Amniotic epithelial cell (primary cell): ENCODE measurements at places on chromosomes 3 and 15.
A peak's percentile ranks its signal among the peaks of the same experiment; 100 is the strongest.

DNA sequence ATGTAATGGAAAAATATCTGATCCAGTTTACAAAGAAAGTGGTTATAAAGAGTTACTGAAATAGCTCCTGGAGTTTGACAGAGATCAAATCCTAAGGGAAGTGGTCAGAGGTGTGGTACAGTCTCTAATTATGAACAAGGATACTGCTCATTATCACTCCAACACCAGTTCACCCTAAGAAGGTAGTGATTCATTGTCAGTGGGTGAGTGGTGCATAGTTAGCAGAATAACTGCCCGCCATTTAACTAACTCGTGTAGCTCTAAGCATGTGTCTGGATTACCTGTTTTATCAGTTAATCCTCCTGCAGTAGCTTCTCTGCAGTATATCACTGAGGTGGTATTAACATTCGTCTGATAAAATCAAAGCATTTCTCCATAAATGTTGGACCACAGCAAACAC, 700.1 kb downstream of the NLGN1 start:
- DNase-seq = no peak

- DNase-seq = no peak
These were observed 33.5 kb downstream of the MYL3 start for GRCh38 chr3:46829699-46830208.

DNA sequence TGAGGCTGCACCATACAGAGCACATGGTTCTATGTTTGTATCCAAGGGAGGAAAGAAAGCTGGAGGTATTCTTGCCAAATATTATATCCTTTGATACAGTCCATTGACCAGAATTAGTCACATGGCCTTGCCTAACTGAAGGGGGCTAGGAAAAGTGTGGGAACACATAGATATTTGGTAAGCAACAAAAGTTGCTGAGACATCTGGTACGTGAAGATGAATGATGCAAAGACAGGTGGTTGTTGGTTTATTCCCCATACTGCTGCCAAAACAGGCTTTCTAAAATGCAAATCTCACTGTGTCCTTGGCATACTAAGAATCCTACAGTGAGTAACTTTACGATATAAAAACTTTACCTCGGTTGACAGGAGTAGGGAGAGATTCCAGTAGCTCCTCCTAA, 162.2 kb downstream of the VGLL3 start:
- DNase-seq = peak; percentile 21

DNA sequence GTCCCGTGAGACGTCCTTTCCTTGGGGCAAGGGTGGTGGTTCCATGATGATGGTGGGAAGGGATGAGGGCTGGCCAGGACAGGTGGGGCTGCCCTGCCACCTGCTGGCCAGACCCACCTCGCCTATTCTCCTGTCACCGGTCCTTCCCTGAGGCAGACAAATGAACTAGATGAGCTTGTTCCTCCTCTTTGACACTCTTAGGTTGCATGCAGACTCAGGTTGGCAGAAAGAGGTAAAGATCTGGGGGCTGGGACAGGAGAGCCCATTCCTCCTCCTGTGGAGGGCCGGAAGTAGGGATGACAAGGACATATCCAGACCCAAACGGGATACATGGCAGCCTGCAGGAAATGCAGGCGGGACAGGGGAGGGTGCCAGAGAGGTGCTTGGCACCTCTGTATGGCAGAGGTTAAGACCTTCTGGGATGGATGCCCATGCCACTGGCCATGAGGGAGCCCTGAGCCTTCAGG, 38.6 kb downstream of the ACSBG1 start:
- no peak for DNase-seq

DNA sequence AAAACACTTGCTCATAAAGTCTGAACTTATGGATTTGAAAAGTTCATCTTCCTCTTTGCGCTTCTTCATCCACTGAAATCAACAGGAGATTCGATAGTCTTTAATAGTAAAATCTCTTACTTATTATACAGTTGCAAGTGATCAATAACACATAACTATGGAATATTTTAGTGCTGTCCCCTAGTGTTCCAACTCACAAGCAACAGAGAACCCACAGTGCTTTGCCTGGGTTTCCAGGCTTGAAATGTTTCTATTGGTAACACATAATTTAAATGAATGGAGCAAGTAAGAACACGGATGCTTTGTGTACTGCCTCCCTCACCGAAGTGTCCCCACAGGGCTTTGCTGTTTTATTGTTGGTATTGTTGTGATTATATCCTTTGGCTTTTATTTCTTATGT, 93.5 kb downstream of the WDR72 start:
- no peak for DNase-seq
